ENCODE measurements at places on chromosomes 4 and X.

DNA sequence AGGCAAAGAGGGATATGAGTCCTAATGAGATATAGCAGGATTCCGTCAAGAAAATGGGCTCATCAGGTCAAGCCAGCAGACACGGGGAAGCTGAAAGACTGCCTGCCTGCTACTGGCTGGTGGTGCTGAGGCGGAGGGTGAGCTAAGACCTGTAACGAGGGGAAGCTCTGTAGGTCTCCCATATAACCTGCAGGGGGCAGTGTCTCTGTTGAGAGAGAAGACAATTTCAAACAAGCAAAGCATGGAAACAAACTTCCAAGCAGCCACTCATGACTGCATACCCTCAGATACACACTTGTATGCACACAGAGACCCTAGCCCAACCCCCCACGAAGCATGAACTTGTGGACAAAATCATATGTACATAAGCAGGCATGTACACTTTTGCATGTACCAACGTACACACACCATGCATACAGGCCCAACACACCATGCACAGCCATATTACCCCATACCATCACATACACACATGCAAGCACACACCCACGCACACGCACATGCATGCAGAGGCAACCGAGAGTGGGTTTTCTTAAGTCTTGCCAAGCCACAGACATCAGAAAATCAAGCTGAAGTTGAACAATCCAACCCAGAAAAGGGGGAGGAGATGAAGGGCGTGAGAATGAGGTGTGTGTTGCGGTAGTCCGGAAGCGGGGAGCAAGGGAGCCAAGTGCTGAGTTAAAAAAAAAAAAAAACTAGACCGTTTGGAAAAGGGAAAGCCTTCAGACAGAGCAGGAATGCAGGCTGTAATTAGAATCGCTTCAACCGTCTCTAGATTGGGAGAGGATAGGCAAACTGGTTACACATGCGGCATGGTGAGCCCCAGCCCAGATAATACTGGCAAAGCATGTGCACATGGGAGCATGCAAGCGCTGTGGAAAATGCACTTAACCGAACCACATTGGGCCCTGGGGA lies 71.0 kb downstream of the PJA1 start:
- peak; percentile 70 for DNase-seq

DNA sequence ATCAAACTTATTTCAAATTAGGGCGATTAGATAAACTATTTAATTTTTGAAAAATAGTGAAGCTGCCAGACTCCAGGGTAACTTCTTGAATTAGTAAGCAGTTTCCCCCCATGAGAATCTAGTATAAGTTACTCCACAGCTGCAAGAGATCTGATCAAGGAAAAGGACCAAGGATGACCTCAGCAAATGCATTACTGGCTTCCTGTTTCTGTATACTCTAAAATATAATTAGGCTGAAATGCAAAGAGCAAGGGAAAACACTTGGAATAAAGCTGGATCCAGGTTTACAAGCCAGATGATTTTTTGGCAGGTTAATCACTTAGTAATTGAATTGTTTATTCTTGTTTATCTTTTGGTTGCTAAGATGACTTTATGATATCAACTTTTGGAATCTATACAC lies 13.4 kb upstream of the P2RY10 start:
- no peak for DNase-seq

GRCh38 chrX:18887177-18887824 lies 96.6 kb downstream of the PHKA2 start:
- no peak for DNase-seq

DNA sequence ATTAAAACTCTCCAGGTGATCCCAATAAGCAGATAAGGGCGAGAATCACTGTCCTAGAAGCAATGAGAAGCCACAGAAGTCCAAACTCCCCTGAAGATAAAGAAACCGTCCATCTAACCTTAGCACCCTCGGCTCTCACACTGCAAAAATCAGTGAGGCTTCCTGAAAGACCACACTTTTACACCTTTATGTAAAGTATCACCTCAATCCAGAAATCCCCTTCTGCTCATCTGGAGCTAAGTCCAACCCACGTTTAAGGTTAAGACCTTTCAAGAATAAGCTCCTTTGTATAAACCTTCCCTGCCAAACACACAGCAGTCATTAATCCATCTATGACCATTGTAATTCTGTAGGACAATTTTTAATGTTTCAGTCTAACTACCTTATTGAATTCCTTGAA lies 41.7 kb downstream of the LIN54 start:
- DNase-seq: no peak

- no peak for DNase-seq
These were observed 34.3 kb downstream of the ZNF330 start for GRCh38 chr4:141255016-141255415.

GRCh38 chr4:175983636-175984035 lies 82.0 kb upstream of the WDR17 start:
- DNase-seq: no peak

All from fibroblast of pulmonary artery (primary cell).